Suppressor macrophage (primary cell): ENCODE measurements at places on chromosomes 16 and 17.
A peak's percentile ranks its signal among the peaks of the same experiment; 100 is the strongest.

DNA sequence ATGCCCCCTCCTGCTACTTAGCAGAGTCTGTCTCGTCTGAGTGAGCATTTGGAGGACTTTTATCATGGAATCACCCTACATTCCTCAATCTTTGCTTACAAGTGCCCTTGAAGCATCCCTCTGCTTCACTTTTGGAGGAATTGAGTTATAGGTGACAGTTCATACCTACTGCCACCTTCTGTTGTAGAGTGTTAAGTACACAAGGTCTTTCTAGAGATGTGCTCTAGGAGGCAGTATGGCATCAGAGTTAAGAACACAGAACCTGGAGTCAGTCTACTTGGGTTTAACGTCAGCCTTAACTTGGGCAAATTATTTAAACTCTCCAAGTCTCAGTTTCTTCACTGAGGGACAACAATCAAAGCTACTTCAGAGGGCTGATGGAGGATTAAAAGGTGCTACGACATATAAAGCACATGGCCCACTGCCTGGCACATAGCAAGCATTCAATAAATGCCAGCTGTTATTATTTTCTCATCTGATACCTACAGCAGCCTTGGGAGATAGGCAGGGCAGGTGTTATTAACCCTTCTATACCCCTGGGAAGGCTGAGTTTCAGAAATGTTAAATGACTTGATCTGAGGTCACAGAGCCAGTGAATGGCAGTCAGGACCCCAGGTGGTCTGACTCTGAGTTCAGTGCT, 62.2 kb downstream of the UTP18 start:
- DNase-seq: no peak

GRCh38 chr16:87358696-87359095, 24.9 kb downstream of the FBXO31 start:
- no peak for DNase-seq

DNA sequence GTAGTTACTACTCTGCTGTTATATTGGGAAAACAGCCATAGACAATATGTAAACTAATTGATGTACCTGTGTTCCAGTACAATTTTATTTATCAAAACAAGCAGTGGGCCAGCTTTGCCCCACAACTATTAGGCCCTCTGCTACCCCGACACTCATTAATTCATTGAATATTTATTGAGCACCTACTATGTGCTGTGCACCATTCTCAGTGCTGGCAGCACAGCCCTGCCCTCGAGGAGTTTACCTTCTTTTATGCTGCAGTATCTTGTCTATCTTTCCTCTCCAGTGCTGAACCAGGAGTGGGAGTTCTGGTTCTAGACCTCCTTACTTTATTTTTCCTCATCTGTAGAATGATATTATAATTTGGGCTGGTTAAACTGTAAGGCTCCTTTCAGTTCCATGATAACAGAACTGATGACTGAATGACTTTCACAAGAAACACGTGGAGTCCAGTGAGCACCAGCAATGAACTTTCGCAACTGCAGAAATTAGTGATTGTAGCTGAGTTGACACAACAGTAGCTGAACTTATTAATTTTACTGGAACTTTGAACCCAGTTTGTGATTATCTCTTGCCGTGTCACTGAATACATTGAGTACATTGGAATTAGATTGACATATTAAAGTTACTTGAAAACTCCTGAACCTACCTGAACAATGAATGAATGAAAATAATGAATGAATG, 2.4 kb downstream of the GOSR2 start:
- DNase-seq: peak; percentile 52

DNA sequence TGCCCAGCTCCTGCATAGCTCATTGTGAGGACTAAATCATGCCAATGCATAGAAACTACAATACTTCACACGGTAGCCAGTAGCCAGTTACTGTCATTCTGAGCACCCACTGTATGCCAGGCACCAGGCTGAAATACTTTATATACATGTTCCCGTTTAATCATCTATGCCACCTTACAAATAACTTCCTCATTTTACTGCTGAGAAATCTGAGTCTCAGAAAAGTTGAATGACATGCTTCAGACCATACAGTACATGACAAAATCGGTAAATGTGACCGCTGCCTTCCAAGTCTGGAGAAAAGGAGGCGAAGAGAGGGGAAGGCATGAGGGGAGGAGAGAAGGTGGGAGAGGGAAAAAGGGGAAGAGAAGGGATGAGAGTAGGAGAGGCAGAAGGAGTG, 9.2 kb upstream of the TLCD3B start:
- peak; percentile 61 for DNase-seq

DNA sequence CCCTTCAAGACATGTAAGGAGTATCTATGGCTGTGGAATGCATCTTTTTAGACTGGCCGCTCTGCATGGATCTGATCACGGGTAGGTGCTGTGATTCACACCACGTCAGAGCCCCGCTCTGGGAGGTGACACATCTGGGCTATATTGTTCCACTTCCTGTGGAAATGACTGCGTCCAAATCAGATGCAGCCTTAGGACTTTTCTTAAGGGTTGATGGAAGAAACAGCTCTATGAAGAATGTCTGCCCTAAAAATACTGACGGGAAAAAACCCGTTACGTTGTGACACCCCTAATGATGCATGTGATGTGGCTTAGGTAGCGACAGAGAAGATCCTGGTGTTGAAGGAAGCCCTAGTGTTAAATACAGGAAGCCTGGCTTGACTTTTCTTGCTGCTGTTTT, 12.2 kb downstream of the BANP start:
- DNase-seq: peak; percentile 78

GRCh38 chr16:67150833-67151396, at the start of gene B3GNT9:
Gene B3GNT9, minus strand, starts transcription at chr16:67150998. Its CDS starts 513 bp downstream, at chr16:67150485.
- DNase-seq: peak; percentile 43

DNA sequence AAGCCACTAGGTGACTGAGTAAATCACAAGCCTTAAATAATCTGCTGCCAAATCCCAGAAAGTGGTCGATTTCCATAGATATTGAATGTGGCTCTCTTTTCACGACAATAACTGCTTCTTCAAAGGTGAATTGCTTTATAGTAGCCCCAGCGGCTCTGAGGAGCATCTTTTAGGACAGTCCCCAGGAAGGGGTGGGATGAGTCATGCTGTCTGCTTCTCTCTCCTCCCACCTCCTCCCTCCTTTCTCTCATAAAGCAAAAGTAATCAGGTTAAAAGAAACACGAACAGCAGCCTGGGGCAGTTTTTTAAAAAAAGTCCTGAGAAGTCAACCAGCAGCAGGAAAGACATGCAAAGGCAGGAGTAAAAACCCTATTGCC, 1.8 kb downstream of the KIAA0513 start:
- peak; percentile 41 for DNase-seq

DNA sequence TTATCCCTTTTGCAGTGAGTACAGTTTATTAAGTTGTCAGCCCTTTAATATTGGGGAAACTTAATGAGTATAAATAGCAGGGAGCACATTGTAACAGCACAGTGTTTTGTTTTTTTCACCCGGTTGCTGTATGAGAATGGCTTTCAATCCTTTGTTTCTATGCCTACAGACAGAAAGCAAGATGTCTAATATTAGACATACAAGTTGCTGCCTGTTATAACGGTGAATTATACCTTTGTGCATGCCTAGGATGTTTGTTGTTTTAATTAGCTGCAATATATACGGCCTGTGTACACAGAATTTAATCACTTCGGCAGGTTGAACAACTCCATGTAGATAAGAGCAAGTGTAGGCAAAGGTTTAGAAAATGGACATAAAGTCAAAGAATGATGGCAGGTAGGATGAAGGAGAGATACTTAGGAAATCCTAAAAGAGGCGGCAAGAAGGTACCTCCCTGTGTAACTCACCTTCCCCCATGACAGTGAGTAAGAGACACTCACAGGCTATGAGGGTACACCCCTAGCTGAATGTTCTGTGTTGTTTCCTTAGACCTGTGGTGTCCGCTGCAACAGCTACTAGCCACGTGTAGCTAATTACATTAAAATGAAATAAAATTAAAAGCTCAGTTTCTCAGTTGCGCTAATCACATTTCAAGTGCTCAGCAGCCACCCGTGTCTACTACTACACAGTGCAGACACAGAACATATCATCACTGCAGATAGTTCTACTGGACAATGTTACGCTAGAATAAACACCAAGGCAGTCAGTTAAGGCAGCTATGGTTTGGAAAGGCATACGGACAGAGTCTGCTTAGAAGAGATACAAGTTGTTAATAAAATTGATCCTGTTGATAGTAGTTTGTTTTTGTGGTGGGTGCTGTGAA, 10.9 kb downstream of the SLC7A6OS start:
- DNase-seq: no peak

DNA sequence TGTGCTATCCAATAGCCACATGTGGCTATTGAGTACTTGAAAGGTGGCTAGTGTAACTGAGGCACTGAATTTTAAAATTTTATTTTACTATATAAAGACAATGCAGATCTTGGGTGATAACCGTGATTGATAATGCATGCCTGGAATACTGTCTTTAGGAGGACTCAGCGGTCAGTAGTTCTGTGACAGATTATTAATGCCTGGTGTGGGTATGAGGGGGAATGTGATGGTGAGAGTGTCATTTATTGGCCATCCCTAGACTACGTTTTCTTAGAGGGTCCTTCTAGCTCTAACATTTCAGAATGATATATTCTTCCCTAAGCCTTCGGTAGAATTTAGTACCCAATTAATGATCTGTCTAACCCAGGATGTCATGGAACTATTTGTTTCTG, 157.6 kb downstream of the CPPED1 start:
- no peak for DNase-seq

- DNase-seq: no peak
These were observed 49.3 kb upstream of the MNT start for GRCh38 chr17:2450016-2450650.

- DNase-seq: no peak
These were observed 22.0 kb upstream of the FLCN start for GRCh38 chr17:17258998-17259397.

- DNase-seq: peak; percentile 25
These were observed 10.6 kb upstream of the KLHL36 start for GRCh38 chr16:84637709-84638108.

GRCh38 chr17:80781211-80781610, 210.4 kb upstream of the CHMP6 start:
- DNase-seq: peak; percentile 73

- DNase-seq: no peak
These were observed 414.0 kb upstream of the RBFOX1 start for GRCh38 chr16:6918646-6919045.

GRCh38 chr17:4696437-4696805, 7.5 kb downstream of the PELP1 start:
- peak; percentile 55 for DNase-seq

DNA sequence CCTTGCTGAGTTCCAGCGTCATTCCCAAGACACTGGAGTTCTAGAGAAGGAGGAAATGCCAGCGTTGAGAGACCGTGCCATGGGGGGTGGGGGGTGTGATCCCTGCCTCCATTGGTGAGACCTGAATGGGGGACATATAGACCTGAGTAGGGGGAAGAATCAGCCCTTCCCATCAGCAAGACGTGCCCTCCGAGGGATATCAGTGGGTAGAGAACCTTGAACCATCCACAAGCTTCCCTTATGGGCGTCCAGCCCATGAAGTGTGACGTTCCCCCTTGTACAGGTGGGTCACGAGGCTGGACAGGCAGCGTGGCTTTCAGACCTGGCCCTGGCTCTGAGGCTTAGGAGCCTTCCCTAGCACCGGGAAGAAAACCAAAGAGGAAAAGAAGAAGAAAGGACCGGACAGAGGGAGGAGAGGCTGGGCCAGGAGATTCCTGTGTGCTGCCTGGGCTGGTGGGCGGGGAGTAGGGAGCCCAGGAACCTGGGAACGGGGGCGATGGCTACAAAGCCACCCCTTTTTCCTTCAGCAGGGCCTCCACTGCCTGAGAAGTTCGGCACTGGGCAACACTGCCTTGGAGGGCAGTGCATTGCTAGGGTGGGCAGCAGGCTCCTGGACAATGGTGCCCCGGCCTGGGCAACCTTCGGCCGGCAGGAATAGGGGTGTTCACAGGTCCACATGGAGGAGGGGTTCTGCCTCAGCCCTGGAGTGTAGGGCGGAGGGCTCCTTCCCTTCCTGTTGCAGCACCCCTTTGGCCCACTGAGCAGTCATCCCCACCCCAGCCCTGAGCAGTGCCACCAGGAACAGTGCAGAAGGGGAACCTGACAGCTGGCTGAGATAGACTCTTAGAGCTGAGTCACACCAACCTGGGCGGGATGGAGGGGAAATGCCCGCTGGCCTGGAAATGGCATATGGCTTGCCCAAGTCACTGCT, 7.2 kb downstream of the RAB11FIP4 start:
- DNase-seq: peak; percentile 41

- DNase-seq: no peak
These were observed 994 bp downstream of the IGFBP4 start for GRCh38 chr17:40443988-40444899.

DNA sequence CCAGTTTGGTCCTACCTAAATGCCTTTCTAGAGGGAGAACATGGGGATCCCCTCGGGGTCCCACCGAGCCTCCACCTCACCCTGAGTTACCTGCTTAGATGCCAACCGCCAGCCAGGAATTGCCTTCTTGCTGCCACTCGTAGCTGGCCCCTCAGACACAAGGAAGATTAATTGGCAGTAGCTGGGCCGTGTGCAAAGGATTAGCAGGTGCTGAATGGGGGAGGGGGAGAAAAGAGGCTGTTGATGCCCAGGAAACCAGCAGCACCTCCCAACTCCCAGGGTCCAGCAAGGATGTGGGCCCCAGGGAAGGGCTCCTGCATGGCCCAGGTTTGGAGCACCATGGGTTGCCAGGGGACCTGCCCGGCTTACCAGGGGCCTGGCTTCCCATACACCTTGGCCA, at the start of gene CNGB1:
Gene CNGB1 (minus strand): TSS at position 159 of the 400 bp plus-strand sequence. CDS start 3,842 bp downstream, outside the sequence.
- DNase-seq: no peak

- no peak for DNase-seq
These were observed 38.9 kb downstream of the UBN1 start for GRCh38 chr16:4886151-4886550.

DNA sequence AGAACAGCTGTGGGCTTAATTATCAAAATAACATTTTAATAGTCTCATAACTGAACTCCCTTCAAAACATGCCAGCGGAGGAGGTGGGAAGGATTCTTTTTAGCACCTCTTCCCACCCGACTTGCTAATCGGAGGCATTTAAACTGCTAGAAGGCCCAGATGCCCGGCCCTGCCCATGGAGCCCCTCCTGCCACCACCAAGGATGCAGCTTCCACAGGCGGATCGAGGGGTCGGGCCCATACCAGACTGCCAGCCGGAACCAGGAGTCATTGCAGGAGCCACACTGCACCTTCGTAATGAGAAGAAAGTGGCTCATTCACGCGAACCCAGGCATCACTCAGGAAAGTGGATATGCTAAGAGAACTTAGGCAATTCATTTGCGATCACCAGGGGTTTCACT, 201.2 kb downstream of the C16orf78 start:
- no peak for DNase-seq

GRCh38 chr17:75473246-75473645, 16.8 kb downstream of the TMEM94 start:
- DNase-seq: no peak
